Stimulated activated CD4-positive, alpha-beta T cell treated with anti-CD3 and anti-CD28 coated beads, Interleukin-1b, Interleukin-23, amount 100 ng/mL, for 1 hour (primary cell): ENCODE measurements at places on chromosomes 7 and 10.
A peak's percentile ranks its signal among the peaks of the same experiment; 100 is the strongest.

DNA sequence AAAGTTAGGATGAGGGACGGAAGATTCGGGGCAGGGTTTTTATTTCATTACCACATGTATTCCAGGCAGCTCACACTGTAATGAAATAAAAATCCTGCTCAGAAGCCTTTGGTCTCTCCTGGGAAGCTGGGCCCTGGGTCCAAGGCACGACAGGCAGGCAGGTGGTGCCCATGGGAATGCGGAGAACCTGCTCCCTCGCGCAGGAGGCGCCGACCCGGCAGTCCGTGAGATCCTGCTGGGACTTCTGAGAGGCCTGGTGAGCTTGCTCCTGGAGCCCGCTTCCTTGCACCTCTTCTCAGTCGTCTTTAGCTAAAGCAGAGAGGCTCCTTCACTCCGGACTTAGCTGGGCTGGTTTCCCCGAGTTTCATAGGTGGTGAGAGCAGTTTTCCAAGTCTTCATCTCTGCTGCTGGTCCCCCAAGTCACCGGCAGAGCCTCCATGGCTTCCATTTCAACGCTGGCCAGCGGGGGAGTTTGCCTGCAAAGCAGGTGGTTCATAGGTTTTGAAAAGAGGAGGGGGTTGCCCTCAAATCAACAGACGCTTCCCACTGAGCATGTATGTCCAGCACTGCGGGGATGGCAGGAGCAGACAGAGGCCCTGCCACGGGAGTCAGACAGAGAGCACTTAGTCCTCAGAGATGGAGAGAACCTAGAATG is 24.5 kb downstream of the IL15RA start:
- no peak for DNase-seq

DNA sequence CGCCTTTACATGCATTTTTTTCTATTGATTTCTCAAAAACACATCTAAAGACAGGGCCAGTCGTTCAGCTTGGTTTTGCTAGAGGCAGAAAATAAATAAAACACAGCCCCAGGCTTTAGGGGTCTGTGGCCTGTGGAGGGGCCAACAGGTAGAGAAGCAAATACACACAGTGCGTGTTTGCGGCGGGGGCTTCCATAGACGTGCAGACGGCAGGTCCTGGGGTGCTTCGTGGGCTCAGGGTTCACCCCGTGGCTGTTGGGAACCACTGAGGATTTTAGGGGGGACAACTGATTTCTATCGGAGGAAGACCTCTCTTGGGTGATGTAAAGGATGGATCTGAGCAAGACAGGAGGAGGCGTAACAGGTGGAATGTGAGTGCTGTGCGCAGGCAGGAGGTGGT is 445.7 kb upstream of the FOXK1 start:
- no peak for DNase-seq

GRCh38 chr10:12130237-12130872 is 878 bp downstream of the SEC61A2 start:
- DNase-seq, result no peak

DNA sequence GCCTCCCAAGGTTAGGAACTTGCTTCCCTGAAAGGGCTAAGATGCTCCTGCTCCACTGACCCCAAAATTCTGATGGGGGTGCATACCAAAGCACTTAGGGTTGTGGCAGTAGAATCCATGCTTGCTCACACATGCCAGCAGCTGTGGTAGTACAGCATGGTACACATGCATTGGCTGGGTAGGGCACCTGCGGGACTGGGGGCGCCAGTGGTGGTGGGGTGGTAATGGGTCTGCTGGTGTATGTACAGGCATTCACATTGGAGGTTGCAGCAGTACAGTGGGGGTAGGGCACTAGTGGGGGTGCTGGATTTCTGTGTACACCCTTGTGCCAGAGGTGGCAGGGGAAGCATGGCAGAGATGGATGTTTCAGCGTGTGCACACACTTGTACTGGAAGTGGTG is 72.3 kb upstream of the TAS2R16 start:
- no peak for DNase-seq

GRCh38 chr10:78617631-78618030 is 451.1 kb upstream of the ZMIZ1 start:
- DNase-seq, result no peak

GRCh38 chr10:89645742-89646172 is 715 bp upstream of the PANK1 start:
- DNase-seq, result no peak

- DNase-seq, result no peak
These were observed 97.5 kb downstream of the PFKFB3 start for GRCh38 chr10:6300106-6300783.

DNA sequence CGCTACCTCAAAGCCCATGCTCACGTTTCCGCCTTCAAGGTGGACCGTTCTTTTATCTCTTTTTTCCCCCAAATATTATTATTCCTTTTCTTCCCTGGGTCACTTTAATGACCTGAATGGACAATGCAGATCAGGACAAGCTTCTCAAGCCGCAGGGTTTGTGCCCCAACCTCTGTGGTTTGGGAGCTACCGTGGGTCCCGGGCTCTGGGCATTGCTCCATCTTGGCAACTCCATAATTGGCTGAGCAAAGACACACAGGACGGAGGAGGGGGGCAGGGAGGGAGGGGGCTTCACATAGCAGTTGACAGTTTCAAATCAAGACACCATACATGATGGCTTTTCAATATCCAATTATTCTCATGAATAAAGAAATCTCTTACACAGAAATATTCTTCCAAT is 308.1 kb upstream of the FZD8 start:
- DNase-seq, result no peak

DNA sequence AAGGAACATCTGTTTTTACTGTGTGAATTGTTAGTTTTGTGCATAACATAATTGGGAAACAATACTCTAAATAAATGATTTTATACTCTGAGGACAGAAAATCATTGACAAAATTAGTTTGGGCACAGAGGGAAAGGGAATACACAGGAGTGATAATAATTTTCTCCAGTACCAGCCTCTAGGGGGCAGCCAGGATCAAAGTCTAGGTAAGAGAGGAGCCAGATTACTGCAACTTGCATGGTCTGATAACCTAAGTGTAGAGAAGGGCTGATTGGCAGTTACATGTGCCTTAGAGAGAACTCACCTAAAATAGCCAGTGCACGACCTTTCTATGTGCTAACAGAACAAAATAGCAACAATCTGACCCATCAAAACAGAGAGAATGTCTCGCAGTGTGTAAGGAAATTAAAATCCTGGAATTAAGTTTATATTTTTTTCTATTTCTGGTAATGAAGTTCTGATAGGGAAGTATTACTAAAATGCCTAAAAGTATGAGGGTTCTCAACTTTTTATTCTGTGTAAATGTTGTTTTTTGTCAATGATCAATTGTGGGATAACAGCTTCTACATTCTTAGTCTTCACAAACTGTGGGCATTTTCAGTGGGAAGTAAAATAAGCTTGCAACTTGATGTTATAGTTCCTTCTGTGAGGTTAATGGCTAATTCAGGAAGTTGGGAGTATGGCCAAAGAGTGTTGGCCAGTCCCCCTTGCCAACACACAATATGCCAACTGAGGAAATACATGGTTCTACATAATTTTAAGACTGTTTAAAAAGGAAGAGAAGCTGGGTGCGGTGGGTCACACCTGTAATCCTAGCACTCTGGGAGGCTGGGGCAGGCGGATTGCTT is 66.4 kb downstream of the EXOC6 start:
- DNase-seq, result peak; percentile 16

DNA sequence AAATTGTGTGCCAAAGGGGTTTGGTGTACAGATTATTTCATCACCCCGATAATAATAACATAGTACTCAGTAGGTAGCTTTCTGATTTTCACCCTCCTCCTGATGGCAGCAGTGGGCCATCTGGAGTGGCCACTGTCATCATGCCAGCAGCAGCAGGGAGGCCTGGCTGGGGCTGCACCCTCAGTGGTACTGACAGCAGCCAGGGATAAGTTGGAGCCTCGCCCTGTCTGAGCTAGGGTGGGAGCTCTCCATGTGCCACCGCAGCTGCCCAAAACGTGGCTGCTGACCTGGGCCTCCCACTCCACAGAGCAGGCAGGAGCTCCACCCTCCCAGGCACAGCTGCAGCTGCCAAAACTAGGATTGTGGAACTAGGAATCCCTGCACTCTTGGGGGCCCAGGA is 700.8 kb upstream of the KCND2 start:
- no peak for DNase-seq

GRCh38 chr10:85542936-85543730 is 823.5 kb downstream of the GRID1 start:
- no peak for DNase-seq

DNA sequence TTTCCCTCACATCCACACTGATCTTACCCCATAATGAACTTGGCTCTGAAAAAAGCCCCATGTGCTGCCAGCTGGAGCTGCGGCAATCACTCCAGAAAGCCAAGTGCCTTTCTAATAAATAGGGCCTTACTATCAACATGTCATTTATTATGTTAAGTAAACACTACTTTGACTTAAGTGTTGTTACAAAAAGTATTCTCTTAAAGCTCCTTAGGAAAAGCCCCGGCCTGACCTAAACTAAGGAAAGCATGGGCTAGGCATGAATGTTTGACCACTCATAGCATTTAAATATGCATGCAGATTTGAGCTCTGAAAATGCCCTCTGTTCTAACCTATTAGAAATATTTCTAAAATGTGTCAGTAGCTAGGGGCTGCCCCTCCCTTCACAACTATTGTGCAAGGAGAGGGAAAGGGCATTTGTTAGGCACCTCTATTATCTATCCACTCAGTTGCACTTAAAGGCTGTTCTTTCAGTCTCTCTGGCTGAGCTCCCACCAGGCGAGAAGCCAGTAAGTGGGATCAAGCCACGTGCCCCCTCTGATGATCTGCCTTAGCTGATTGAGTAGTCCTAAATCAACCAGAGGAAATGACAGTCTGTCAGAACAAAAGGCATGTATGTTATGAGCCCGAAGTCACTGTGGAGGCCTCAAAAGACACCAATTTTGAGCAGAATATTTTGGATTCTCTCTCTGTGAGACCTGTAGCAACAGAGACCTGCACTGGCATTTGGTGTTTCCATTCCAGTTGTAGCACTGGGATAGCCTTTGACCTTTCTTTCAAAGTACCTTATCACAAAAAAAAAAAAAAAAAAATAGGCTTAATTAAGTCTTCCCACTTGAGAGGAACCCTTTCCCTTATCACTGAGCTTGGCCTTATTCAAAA is 77.1 kb downstream of the ITGB8 start:
- DNase-seq, result no peak

DNA sequence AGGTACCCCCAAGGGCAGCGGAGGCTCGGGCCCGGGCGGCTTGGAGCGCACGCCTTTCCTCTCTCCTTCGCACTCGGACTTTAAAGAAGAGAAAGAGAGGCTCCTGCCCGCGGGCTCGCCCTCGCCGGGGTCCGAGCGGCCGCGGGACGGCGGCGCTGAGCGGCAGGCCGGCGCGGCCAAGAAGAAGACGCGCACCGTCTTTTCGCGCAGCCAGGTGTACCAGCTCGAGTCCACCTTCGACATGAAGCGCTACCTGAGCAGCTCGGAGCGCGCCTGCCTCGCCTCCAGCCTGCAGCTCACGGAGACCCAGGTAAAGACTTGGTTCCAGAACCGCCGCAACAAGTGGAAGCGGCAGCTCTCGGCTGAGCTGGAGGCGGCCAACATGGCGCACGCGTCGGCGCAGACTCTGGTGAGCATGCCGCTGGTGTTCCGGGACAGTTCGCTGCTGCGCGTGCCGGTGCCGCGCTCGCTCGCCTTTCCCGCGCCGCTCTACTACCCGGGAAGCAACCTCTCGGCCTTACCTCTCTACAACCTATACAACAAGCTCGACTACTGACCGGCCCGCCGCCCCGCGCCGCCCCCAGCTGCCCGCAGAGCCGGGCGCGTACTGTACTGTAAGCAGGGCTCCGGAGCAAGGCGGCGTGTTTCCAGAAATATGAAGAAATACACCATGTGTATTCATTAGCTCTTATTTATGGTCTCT is 1.8 kb downstream of the HMX2 start:
- DNase-seq, result no peak

DNA sequence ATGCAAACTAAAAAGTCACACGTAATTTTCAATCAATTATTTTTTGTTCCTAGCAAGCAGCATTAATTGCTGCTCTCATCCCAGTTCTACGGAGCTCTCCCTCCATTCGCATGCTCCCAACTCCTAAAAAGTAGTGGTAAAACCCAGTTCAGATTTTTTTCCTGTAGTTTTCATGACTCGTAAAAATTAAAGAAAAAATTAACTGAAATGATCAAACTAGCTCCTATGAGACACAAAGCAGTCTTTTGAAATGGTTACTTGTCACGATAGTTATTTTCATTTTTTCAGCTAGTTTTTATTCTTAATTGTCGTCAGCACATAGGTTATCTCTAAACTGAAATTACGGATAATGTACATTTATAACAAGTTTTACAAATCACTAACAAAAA is 1.8 kb downstream of the HNRNPA2B1 start:
- DNase-seq, result no peak

DNA sequence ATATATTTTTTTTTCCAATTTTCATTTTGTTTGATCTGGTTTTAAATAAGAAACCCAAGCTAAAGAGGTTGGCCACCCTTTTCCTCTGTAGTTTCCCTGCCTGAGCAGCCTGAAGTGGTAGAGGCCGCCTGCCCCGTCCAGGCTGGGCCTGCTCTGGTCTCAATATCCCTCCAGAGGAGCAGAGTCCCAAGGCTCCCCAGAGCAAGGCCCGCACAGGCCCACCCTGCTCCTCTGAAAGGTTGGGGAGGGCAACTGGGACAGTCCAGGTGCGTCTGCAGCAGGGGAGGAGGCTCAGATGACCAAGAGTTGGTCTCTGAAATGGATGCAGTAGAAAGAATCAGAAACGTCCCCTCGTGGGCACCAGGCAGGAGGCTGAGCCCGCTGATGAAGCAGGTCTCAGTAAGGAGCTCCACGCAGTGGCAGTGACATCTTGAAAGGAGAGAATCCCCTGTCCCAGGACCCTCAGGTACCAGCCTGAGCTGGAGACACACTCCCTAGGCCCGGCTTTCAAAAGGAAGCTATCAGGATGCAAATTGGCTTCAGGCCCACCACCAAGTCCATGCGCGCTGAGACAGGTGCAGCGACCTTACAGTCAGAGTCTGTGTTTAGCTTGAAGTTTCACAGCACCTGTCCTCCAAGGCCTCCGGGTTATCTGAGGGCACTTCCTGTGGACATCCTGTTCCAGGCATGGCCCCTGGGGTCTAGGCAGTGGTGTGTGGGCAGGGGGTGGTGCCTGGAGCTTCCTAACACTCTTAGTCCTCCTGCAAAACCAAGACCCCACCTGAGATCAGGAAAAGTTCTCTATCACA is 37.7 kb downstream of the EN2 start:
- DNase-seq, result no peak

- no peak for DNase-seq
These were observed 129.9 kb downstream of the TRRAP start for GRCh38 chr7:99008181-99008631.

DNA sequence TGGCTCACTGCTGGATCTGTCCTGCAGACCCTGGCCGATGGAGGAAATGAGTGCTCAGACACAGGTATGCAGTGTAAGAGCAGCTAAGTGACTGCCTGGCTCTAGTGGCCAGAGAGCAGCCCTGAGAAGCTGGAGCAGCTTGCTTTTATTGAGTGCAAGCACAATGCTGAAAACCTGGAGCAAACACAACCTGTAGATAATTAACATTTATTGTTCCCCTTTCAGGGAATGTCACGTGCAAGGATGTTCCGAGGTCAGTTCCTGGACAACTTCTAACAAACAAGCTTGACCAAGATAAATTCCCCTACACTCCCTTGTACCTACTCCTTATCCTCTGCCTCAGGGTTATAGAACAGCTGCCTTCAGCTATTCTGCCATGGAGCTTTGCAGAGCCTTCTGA is 31.3 kb downstream of the DDC start:
- DNase-seq, result no peak

GRCh38 chr7:30225863-30226613 is 58.4 kb upstream of the ZNRF2 start:
- DNase-seq, result no peak
